ENCODE measurements at places on chromosomes 4 and X.

DNA sequence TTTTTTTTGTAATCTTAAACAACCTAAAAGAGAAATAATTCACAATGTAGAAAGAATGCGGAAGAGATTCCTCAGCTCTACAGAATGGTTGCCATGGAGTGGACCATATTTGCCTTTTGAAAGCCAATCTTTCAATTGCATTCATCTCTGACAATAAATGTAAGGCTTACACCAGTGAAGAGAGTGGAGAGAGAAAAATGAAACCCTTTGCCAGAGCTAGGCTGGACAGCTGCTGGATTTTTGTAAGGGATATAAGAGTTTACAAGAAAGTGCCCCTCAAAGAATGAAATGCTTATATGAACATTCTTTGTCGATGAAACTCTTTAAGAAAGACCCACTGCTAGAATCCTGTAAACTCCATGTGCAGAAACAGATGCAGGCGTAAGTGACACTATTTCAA, 66.0 kb upstream of the FAT1 start:
- no peak for DNase-seq

DNA sequence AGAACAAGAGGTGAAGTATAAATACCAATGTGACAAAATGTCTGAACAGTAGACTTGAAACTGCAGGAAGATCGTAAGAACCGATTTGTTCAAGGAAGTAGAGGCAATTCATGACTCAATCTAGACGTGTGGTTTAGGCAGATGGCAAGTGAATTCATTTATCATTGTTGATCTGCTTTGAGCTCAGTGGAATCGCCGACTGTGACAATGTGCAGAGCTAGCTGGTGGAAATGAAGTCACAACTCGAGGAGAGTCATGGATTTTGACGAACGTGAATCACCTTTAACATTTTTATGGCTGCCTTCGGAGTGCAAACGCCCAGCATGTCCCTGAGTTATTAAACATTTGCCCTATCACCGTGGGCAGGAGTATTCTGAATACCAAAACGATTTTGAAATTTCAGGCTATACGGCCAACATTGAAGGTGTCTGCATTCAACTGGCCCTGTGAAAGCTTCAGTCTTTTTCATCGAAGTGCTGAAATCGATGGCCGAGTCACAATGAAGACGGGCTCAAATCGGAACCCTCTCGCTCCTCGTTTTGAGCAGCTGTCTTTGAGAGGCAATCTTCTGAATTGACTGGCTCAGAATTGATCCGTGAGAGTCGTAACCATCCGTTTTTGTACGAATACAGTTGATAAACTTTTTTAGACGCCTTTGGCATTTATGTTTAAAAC, 689 bp upstream of the OGT start:
- peak; percentile 19 for DNase-seq

DNA sequence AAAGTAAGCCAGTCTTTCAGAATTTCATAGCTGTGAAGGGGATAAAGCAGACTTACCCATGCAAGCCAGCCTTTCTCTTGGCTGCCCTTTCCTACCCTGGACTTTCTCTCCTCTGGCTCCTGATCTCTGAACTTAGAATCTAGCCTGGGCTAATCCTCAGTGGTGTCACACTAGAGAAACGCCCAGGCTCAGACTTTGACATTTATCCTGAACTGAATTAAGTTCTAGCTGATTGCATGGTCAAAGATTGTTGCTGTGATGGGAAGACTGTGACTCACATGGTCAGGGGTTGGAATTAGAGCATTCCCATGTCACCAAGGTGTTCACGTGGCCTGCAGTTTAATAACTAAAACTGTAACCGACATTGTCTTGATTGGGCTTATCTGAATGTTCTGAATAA, 469.5 kb upstream of the FAT1 start:
- DNase-seq = no peak

DNA sequence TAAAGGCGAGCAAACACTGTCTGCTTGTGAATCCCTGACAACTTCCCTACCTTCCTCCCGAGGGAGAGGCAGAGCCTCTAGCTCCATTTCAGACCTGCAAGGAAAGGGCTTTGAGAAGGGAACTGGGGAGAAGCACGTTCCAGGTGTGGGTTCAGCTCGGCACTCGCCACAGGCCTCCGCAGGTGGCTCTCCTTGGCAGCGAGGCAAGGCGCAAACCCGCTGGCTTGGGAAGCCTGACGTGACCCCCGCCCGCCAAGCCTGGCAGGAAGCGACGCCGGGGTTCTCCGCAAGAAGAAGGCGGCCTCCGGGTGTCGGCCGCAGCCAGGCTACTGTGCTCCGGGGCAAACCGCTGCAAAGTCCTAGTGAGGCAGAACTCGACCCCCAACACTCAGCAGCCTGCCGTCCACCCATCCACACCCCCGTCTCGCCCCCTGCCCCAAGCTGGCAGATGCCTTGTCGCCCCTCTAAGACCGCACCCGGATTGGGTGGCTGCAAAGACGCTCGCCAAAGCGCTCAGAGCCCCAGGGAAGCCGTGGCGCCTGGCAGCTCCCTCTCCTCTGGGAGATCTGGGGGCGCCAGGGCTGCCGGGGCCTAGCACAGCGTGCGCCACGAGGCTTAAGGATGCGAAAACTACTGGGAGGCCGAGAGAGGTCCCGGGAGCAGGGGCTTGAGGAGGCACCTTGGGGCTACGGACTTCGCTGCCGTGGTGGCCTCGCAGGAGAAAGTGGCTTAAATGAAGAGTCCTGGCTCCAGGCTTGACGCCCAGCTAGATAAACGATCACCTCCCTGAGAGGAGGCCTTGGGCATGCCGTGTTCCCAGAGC, 21.8 kb downstream of the NKX3-2 start:
- DNase-seq = no peak

DNA sequence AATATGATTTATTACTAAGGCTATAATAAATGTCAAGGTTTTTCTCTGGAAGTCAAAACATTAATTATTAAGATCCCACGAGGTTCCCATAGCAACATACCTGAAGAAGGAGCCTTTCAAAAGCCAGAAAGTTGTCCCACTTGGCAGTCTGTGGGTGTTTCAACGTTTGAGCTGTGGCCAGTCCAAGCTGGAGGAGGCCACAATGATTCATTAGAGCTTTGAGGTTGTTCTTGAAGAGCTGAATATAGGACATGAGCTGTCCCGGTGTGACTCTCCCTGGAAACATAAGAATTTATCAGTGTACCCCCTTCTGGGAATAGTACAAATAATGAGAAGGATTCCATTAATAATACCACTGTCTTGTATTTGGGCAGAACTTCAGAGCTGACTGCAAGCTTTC, 92.1 kb downstream of the SCFD2 start:
- DNase-seq = no peak

DNA sequence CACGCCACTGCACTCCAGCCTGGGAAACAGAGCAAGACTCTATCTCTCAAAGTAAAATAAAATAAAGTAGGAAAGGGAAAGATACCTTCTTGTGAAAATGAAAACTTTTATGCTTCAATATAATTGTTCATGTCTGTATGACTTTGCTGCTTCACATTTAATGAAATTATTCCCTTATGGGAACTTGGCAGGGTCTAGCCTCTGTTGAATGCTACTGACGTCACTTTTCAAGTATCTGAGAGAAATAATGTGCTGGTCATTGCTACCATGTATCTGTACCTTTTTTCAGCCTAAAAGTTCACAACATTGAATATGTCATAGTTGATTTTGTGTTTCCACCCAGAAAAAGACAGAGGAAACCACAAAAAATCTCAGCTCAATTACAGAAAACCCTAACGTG, 65.2 kb downstream of the PRDM5 start:
- no peak for DNase-seq

GRCh38 chr4:170674176-170674575, 584.4 kb upstream of the AADAT start:
- DNase-seq = no peak
